ENCODE measurements at places on chromosomes 5 and 9.

DNA sequence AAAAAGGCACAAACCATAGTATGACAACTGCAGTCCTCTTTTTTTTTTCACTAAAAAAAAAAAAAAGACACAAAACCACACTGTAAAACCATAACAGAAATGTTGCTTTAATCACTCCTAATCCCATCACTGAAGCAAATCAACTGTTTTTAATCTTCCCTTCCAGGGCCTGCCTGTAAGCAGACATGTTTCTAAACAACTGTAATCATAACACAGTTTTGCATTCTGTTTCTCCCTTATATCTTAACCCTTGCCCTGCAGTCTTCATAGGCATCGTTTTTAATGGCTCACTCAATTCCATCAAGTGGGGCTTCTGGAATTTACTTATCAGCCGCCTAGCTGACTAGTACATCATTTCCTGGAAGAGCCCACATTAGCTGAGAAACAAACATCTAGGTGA lies 111.0 kb upstream of the SLC25A48 start:
- DNase-seq: no peak

DNA sequence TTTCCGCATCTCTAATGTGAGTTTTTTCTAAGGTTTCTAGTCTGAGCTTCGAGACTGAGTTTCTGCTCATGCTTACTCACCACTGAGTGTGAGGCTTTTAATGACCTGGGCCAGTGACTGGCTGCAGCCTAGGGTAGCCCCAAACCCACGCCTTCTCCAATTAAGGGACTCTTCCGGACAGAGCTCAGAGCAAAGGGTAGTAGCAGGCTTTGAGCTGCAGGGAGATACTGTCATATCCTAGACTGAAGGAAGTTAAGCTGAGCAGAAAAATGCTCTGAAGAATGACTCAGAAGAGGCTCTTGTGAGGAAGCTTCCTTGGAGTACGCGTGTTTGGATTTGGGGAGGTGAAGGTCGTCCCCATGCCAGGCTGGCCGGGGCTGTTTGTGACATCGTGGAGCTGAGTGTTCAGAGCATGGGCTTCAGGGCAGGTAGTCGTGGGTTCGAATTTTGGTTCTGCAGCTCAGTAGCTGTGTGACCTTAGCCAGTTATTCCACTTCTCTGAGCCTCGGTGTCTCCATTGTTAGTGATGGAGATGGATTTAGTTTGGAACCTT lies 3.5 kb downstream of the USP20 start:
- DNase-seq: no peak

GRCh38 chr9:120944948-120945347 lies 18.4 kb upstream of the TRAF1 start:
- no peak for DNase-seq

- no peak for DNase-seq
Observed at GRCh38 chr9:134374301-134375010, 48.2 kb downstream of the RXRA start.

DNA sequence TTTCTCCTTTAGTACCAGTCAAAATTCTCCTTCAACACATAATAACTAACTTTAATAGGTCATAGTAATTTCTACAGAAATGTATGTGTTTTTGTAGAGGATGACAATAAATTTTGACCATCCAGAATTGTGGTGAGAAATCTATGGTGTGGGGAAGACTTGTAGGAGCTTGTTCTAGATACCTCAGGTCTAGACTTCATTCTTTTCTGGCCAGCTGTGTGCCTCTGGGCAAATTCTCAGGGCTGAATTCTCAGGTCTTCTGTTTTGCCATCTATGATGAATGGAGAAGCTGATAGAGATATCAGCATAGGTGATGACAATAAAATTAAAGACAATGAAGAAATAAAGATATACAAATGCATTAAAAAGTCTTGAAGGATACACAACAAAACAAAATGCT lies 298.6 kb upstream of the MEF2C start:
- no peak for DNase-seq

Measured in stimulated activated CD4-positive, alpha-beta T cell treated with anti-CD3 and anti-CD28 coated beads, Interleukin-15, amount 100 ng/mL, for 1 hour (primary cell).